ENCODE measurements at places on chromosomes 5 and 9.

DNA sequence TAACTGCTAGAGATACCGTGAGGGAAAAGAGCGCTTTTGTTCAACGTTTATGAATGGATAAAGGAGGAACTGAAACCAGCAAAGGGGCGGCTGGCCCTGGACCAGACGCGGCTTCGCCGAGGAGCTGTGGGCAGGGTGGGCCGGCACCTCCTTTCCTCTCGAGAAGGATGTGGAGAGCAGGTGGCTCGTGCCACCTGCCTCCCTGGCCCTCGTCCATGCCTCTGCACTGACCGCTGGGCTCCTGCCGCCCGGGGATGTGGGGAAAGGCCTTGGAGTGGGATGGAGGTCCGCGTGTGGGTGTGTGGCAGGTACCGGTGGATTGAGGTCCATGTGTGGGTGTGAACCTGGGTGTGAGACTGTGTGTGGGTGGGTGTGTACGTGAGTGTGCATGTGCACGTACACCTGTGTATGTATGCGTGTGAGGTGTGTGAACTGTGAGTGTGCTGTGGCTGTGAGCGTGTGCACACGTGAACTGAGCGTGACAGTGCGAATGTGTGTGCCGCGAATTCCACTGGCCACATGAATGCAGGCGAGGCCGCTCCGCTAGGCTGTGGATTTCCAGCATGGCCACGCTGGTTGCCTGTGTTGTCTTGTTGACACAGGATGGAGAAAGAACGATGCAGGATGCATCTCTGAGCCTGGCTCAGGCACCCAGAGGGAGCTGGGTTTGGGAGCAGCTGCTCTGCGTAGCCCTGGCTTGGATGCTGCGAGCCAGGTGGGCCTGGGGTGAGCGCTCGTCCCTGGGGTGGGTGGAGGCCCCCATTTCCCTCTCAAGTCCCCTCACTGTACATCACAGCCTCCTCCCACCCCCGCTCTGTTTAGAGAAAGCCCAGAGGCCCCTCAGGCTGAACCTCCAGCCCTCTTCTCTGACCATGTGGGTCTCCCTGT is 4.4 kb upstream of the CEP72 start:
- no peak for DNase-seq

GRCh38 chr5:10627160-10627701 is 63.4 kb downstream of the ANKRD33B start:
- DNase-seq, result no peak

GRCh38 chr5:141476132-141476911 is 556 bp downstream of the PCDHGC3 start:
- DNase-seq, result no peak

- DNase-seq, result peak; percentile 46
Observed at GRCh38 chr5:65742565-65743231, 20.7 kb downstream of the NLN start.

DNA sequence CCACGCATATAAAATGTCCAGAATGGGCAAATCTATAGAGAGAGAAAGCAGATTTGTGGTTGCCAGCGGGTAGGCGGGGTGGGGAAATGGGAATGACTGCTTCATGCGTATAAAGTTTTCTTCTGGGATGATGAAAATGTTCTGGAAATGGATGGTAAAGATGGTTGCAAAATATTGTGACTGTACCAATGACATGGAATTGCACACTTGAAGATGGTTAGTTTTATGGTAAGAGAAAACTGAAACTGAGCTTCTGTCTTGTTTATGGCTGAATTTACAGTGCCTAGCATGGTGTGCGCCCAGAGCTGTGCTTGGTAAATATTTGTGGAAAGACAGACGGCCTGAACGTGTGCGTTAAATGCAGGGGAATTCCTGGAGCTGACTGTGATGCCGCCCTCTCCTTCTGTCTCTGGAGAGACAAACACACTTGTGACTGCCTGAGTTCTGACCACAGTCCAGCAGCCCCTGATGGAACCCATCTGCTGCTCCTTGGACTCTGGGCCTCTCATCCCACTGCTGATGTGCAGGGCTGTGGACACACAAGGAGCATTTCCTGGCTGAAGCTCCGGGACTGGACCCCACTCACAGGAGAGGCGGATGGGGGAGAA is 8.6 kb upstream of the PTGES start:
- DNase-seq, result no peak

- peak; percentile 56 for DNase-seq
Observed at GRCh38 chr5:14665101-14665822, 744 bp downstream of the OTULIN start.

DNA sequence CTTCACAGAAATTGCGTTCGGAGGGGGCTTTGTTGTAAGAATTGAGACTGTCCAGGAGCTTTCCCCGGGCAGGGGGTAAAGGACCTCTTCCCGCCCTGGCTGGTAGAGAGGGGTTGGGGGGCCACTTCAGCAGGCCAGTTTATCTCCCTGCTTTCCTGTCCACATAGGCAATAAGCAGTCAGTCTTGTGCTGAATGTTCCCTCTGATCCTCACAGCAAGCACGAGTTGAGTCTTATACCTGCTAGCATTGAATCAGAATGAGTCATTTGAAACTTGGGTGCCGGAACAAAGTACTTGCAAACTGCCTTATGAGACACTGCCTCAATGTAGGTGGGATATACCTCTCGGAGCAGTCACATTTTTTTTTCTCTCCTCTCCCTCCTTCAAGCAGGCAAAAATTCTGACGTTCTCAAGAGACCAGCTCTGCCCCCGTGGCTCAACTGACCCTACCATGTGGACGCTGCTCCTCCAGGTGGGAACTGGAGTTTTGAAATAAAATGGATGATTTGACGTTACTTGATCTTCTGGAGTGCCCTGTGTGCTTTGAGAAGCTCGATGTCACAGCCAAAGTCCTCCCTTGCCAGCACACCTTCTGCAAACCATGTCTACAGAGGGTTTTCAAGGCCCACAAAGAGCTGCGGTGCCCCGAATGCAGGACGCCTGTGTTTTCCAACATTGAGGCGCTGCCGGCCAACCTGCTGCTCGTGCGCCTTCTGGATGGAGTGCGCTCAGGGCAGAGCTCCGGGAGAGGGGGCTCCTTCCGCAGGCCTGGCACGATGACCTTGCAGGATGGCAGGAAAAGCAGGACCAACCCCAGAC is 1.3 kb downstream of the SH3RF2 start:
- DNase-seq, result no peak

DNA sequence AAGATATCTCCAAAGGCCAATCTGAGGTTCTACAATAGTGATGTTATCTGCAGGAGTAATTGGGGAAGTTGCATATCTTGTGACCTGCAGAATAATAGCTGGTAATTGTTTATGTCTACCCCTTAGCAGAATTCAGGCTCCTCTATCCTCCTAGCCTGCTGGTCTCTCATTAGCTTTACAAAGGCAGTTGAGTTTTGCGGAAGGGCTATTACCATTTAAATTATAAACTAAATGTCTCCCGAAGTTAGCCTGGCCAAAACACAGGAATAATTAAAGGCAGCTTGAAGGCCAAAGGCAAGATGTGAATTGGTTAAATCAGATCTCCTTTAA is 168.7 kb downstream of the TTC39B start:
- no peak for DNase-seq

GRCh38 chr9:134700636-134701350 is 59.2 kb downstream of the COL5A1 start:
- no peak for DNase-seq

GRCh38 chr5:38538161-38538560 is 18.3 kb downstream of the LIFR start:
- no peak for DNase-seq

DNA sequence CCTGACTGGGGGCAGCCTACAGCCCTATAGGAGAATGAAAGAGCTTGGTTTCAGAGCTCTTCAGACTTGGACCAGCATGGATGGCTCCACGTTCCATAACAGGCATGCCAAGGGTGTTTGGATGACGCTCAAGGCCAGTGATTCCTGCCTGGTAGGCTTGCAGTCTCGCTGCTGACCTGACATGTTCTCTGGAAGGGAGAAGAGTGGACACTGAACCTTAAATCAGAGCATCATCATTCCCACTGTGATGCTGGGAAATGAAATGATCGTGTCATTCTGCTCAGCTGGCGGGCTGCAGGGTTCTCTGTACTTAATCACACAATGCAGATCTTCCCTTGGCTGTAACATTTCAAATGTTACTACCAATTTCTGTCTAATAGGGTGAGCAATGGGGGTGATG is 57.0 kb downstream of the CFAP90 start:
- no peak for DNase-seq

DNA sequence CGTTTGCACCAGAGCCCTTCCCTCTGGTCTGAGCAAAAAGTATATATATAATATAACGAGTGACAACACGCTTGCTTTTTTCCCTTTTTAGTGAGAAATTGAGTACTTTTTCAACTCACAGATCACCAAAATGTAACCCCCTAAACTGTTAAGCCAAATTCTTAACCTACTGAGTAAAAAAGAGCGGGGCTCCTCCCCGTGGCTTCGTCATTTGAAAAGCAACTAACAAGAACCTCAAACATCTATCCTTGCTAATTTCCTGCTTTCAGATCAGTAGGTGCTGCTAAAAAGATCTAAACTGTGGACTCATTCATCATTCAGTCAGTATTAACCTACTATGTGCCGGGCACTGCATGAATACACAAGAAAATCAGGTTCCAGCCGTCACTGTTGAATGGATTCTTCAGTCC is 1.0 kb upstream of the PTBP3 start:
- DNase-seq, result no peak

- DNase-seq, result no peak
Observed at GRCh38 chr5:167177736-167178135, 1113.7 kb upstream of the WWC1 start.

DNA sequence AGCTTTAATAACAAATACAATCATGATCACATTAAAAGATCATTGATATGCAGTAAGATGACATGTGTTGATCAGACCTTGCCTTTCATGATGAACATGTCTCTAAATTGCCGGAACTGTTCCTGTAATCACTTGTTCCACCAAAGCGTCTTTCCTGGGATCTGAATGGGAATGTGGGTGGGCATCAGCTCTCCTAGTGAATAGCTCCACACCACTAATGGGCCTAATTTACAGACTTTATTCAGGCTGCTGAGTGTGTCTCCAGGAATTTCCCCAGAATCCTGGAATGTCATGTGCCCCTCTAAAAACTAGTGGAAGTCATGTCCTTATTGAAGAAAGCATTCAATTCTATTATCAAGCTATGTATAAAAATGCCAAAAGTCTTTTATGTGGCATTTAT is 765.1 kb upstream of the CTNND2 start:
- DNase-seq, result no peak

All from D341Med (cell line).